ENCODE measurements at places on chromosomes 16 and 17. TPM values are rescaled to one million over a fixed set of nuclear protein-coding genes. Genes with fewer than 3 reads are reported as not detected.

IL34 gene
- total RNA-seq: 1.4 TPM

KRTAP9-8 gene
- total RNA-seq: not detected

BICDL2 gene
- total RNA-seq: not detected

PPP1R27 gene
- not detected for total RNA-seq

MILR1 gene
- total RNA-seq: 13.7 TPM

SLC12A3 gene
- not detected for total RNA-seq

CCL3 gene
- 0.82 TPM for total RNA-seq

KRTAP4-9 gene
- not detected for total RNA-seq

- no peak for DNase-seq
These were observed 16.4 kb downstream of the IGF2BP1 start for GRCh38 chr17:49013311-49014213.

GRCh38 chr16:67959536-67960329 is 8.7 kb downstream of the SLC12A4 start:
- peak; percentile 88 for DNase-seq

- no peak for DNase-seq
These were observed 4.0 kb downstream of the CDH15 start for GRCh38 chr16:89175280-89176146.

GRCh38 chr17:83177611-83178532 is 98.5 kb downstream of the METRNL start:
- DNase-seq: no peak

GRCh38 chr16:63461248-63461841 is 1425.1 kb upstream of the CDH8 start:
- DNase-seq: no peak

DNA sequence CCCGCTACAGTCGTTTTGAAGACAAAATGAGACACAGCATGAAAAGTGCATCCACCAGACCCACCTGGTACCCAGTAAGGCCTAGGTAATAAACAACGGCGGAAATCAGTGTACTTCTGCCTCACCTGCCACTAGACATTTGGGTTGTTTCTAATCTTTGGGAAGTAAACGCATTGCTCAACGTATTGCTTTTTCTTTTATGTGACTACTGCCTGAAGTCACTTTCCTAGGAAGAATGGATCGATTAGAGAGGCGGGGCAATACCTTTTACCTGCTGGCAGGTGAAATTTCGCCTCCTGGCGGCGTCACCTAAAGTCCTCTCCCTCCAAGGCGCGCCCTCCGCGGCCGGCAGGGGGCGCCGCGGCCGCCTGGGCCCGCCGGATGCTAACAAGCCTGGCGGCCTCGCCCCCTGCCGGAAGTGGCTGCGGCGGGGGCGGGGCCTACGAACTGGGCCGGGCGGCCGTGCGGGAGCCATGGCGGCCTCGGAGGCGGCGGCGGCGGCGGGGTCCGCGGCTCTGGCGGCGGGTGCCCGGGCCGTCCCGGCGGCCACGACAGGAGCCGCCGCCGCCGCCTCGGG is at the start of gene ATMIN:
Gene ATMIN, plus strand, starts transcription at position 445 of the 577 bp plus-strand sequence. Its CDS starts 29 bp downstream, at position 474.
- DNase-seq: peak; percentile 89

GRCh38 chr16:70476272-70477020 is 22.1 kb downstream of the FCSK start:
- DNase-seq: no peak

GRCh38 chr17:76493505-76494167 is 7.6 kb downstream of the RHBDF2 start:
- DNase-seq: no peak

- DNase-seq: no peak
These were observed 34.6 kb downstream of the SLC38A8 start for GRCh38 chr16:84007965-84008364.

GRCh38 chr16:84535851-84536250 is 31.4 kb upstream of the MEAK7 start:
- no peak for DNase-seq

- no peak for DNase-seq
These were observed 2.0 kb downstream of the APRT start for GRCh38 chr16:88809676-88810165.

- no peak for DNase-seq
These were observed 504.1 kb upstream of the GOT2 start for GRCh38 chr16:59238246-59238645.

DNA sequence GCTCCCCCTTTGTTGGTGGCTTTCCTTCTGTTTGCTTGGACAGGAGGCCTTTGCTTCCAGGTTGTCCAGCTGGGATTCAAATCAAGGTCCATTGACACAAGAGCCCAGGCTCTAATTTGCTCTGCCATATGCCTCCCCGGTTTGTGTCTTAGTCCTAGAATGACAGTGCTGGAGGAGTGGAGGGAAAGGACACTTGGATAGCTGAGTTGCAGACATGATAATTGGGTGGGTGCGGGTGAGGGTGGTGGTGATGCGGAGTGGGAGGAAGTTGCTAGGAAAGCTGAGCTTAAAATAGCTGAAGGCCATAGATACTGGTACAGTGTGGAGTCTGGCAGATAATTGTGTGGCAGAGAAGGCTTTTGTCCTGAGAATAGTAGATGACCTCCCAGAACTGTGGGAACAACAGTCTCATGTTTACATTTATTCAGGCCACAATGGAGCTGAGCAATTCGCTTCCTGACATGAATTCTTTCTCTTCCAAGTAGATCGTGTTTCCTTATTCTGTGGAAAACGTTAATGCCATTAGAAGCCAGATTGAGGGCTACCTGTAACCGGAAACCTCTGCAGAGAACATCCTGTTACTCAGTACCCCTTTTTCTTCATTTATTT is 23.8 kb downstream of the SEC14L1 start:
- peak; percentile 37 for DNase-seq

DNA sequence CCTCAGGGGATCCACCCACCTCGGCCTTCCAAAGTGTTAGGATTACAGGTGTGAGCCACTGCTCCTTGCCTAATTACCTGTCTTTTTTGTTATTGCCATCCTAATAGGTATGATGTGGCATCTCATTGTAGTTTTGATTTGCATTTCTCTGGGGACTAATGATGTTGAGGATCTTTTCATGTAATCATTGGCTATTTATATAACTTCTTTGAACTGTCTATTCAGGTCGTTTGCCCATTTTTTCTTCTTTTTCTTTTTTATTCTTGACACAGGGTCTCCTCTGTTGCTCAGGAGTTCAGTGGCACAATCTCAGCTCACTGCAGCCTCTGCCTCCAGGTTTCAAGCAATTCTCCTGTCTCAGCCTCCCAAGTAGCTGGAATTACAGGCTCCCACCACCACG is 1.3 kb upstream of the TGFB1I1 start:
- no peak for DNase-seq

DNA sequence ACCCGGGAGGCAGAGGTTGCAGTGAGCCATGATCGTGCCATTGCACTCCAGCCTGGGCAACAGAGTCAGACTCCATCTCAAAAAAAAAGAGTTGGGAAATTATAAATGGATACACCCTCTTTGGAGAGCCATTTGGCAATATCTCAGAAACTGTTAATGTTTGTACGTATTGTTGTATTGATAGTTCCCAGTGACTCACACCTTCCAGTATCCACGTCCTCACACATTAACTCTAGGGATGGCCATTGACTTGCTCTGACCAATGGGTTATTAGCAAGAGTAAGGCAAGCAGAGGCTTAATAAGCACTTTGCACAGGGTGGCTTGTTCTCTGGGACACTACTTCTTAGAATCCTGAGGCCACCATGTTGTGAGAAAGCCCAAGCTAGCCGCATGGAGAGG is 107.6 kb upstream of the LHX1 start:
- DNase-seq: no peak

- DNase-seq: no peak
These were observed 397.0 kb upstream of the CCL2 start for GRCh38 chr17:33858121-33858520.

DNA sequence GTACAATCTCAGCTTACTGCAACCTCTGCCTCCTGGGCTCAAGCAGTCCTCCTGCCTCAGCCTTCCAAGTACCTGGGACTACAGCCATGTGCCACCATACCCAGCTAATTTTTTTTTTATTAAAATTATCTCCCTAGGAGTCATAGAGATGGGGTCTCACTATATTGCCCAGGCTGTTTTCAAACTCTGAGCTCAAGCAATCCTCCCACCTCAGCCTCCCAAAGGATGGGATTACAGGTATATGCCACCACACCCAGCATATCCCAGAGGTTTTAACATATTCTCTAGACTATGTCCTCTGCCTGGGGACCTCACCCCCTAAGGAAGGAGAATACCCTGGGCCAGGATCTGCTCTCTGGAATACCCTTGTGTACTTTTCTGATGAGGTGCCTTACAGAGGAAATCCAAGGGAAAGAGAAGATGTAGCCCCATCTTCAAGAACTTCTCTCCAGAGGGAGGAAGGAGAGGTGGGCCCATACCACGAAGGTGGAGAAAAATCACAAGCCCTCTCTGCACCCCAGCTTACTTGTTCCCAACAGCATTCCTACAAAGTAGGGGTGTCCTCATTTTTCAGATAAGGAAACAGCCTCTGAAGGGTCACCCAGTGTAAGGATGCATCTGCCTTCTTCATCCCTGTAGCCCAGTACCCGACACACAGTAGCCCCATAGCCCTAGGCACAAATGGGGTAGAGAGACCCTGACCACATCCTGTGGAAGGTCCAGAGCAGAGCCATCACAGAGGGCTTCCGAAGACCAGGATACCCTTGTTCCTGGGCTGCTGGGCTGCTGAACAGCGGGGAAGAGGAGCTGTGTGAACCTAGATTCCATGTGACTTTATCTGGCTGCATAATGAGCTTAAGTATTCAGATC is 151.6 kb downstream of the SOCS1 start:
- no peak for DNase-seq

- no peak for DNase-seq
These were observed 92.7 kb upstream of the FA2H start for GRCh38 chr16:74867281-74867849.

DNA sequence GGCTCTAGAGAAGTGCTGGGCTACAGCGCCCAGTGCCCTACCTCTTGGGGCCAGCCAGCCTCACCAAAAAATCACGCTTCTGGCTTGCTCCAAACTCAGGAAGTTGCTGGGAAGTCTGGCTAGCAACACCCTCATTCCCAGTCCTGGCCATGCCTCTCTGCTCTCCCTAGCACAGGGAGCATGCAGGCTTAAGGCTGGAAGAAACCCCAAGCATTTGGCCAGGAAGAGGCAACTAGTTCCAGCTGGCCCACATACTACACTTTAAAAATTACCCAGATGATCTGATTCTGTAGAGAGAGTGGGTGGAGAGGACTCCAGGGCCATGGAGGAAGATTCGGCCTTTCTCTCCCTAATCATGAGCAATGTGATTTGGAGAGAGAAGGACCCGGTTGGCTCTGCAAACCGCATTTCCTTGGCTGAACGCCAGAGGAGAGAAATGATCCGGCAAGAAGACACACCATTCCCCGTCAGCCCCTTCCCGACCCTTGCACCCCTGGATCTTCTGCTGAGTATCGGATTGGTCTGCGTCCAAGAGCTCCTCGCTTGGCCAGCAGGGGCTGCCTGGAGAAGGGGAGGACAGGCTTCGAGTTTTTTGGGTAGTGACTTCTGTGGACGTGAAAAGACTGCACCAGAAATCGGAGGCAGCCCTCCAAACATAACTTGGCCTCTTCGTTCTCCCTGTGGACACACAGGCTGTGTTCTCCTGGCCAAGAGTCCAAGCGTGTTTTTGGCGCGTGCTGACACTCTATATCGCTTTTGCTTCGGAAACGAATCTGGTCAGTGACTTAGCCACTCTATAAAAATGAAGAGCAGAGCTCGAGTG is 406.3 kb downstream of the WWOX start:
- peak; percentile 76 for DNase-seq

- no peak for DNase-seq
These were observed 22.9 kb upstream of the ZFPM1 start for GRCh38 chr16:88430185-88430523.

All from left cardiac atrium (tissue), 4 donors.